NCI-H460 (cell line): ENCODE measurements at places on chromosomes 4 and X. TPM values are rescaled to one million over a fixed set of nuclear protein-coding genes. Genes with fewer than 3 reads are reported as not detected.

Gene MAGED4
- total RNA-seq = 2.3 and 2.7 TPM in 2 replicates

Gene HERC3
- 1.0 and 1.5 TPM in 2 replicates for total RNA-seq

Gene UGT2B7
- total RNA-seq = not detected in 2 replicates

Gene TMPRSS11F
- not detected in 2 replicates for total RNA-seq

Gene FGFR3
- total RNA-seq = 0.49 and 0.62 TPM in 2 replicates

Gene MCUB
- total RNA-seq = 11.9 and 14.3 TPM in 2 replicates

Gene CXCL1
- total RNA-seq = 507 and 527 TPM in 2 replicates

Gene ASB9
- total RNA-seq = 24.5 and 28.4 TPM in 2 replicates

Gene MCF2
- total RNA-seq = 0.05 TPM in 1 of 2 replicates, not detected in the other

Gene PI4K2B
- 13.5 and 14.6 TPM in 2 replicates for total RNA-seq

Gene FGG
- 5.6 and 5.8 TPM in 2 replicates for total RNA-seq

DNA sequence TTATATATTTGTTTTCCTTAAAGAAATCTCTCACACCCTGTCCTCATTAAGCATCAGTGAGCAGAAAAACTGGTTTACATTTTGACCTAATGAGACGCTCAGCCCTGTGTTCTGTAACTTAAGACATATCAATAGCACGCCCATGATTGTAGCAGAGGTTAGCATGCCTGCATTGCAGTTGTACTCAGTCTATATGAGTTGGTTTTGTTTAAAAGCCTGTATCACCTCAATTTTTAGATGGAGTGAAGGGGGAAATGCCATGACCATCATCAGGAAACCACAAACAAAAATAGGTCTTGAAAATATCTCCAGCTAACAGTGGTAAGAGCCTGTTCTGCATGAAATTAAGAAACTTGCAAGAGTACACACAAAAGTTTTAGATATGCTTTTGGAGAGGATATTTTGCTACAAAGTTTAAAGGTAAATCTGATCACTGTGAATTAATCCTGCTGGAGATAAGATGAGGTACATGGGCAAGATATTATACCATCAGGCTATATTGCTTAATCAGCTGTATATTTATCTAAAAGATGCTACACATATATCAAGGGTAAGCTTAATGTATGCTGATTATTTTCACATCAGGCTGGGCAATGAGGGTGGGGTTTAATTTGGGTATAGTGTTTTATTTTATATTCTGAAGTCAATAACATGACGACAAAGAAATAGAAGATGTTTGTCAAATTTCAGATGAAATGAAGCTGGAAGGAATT is 13.1 kb upstream of the COQ2 start:
- DNase-seq = no peak

- no peak for DNase-seq
These were observed at the start of gene GPR173 for GRCh38 chrX:53048169-53049126. TSS of gene GPR173 (plus strand) at chrX:53048789. CDS start at chrX:53076622, 27,833 bp downstream.

DNA sequence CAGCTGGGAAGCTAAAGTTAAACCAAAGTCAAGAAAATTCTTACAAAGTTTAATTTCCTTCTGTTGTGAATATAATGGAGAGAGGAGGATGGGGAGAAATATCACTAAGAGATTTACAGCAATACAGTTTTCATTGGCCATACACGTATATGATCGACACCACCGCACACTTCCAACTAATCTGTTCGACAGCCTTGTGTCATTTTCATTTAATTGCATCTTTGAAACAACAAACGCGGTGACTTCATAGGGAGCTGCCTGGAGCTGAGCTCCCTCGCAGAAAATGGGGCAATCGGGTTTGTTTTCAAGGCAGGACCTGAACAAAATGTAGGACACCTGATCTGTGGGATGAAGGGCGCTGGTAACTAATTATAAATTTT is 1.3 kb downstream of the PTPN13 start:
- DNase-seq = no peak

GRCh38 chrX:47273011-47273730 is 40.4 kb downstream of the USP11 start:
- DNase-seq = no peak

- DNase-seq = no peak
These were observed 620.2 kb upstream of the BOD1L1 start for GRCh38 chr4:14247767-14248166.

- DNase-seq = no peak
These were observed 34.7 kb downstream of the LUZP4 start for GRCh38 chrX:115324194-115324593.

- DNase-seq = no peak
These were observed 374.5 kb upstream of the FMR1 start for GRCh38 chrX:147537172-147537571.

DNA sequence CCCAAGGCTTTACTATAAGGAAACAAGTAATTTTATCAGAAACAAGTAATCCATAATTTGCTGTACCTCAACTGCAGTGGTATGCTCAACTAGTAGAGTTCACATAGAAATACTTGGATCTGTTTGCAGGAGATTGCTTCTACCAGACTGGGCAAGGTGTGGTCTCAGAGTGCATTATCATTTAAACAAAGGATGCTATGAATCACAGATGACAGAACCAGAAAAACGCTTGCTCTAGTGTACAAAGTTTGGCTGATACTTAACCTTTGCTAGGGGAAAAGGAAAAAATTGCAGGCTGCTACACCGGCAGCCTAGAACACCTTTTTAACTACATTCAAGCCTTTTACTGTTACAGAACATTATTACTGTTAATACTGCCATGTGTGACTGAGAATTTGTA is 97.1 kb downstream of the ENOX2 start:
- DNase-seq = no peak

GRCh38 chr4:173013232-173013930 is 155.2 kb upstream of the GALNT7 start:
- peak; percentile 17 for DNase-seq

DNA sequence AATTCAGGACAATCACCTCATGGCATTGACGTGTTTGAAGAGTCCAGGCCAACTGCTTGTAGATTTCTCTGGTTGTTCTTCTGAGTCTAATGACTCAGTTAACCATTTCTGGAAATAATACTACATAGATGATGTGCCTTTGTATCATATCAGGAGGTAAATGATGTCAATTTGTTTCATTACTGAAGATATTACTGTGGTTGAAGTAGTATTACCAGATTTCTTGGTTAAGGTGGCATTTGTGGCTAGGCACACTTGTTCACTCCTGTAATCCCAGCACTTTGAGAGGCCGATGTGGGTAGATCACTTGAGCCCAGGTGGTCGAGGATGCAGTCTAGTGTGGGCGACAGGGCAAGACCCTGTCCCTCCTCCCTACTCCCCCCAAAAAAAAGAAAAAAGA is 15.7 kb downstream of the RPL9 start:
- DNase-seq = no peak

DNA sequence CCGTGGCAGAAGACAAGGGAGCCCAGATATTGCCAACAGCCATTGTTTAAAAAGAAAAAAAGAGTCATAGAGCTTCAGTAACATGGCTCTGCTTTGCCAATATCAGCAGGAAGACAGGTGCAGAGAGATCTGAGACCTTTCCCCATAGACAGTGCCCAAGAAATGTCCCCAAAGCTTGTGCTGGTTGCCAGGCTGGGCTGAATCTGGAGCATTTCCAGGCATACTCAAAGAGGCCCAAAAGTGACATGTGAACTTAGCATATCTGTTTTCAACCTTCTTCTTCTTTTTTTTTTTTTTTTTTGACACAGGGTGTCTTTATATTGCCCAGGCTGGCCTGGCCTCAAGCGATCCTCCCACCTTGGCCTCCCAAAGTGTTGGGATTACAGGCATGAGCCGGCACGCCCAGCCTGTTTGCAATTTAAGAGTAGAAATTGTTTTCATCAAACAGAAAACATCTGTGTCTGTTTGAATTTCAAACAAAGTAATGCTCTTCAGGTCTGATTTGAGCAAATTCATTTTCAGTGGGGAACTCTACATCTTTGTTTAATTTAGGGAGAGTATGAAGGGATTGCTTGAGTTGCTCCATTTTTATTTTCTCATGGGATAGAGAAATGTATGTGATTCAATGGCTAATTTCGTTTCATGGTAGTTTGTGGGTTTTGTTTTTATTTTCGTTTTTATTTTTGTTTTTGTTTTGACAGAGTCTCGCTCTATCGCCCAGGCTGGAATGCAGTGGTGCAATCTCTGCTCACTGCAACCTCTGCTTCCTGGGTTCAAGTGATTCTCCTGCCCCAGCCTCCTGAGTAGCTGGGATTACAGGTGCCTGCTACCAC is 56.6 kb upstream of the RBM47 start:
- DNase-seq = no peak

GRCh38 chr4:72896515-72896914 is 173.0 kb downstream of the COX18 start:
- DNase-seq = no peak

DNA sequence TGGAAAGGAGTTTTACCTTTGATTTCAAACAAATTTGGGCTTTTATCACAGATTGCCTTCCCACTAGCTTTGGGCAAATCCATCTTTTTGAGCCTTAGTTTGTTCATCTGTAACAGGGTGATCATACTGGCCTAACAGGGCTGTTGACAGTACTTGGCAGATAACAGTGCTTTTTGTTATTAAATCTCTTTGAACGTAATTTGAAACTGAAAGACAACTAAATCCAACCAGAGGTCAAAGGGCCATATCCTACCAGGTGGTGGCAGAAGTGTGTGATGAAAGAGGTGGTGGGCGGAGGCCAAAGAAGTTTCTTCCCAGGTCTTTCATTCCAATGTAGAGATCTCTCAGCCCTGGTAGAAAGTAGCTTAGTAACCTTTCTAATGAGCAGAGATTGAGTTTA is 35.2 kb upstream of the TADA2B start:
- no peak for DNase-seq

DNA sequence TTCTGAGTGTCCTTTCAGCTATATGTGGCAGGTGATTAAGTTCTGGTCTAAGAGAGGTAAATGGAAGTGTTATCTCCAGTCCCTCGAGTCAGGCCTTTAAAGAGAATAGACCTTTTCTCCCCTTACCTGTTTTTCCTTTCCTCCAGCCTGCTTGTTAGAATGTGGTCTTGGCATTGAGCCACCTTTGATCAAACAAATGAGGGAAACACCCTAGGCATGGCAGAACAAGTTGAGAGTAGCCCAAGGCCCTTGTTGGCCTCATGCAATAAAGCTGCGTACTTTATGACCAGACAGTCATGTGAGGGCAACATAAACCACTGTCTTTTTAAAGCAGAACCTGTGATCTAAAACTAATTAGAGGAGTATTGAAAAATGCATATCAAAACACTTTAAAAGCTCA is 13.2 kb upstream of the IL13RA2 start:
- no peak for DNase-seq

GRCh38 chr4:152937336-152938236 is 1.5 kb downstream of the FHDC1 start:
- DNase-seq = no peak

GRCh38 chr4:70954032-70954431 is 39.4 kb upstream of the DCK start:
- no peak for DNase-seq
